A549 treated with Mapracorat at 1 μM for 4 hours (cell line): ENCODE measurements at places on chromosomes 12 and 14. TPM values are rescaled to one million over a fixed set of nuclear protein-coding genes. Genes with fewer than 3 reads are reported as not detected.

Gene NPFF
- not detected in 5 replicates for total RNA-seq

Gene MYO1H
- total RNA-seq, result not detected in 5 replicates

Gene GRIP1
- 1.4 to 2.6 TPM (median 1.6 TPM) in 5 replicates for total RNA-seq

Gene GPR84
- 0.09 to 0.15 TPM in 2 of 5 replicates, not detected in the others for total RNA-seq

Gene TMEM179
- total RNA-seq, result 0.18 to 0.39 TPM (median 0.27 TPM) in 5 replicates

Gene NOVA1
- 4.3 to 4.7 TPM (median 4.7 TPM) in 5 replicates for total RNA-seq

Gene FAM186B
- 0.07 to 0.23 TPM (median 0.15 TPM) in 5 replicates for total RNA-seq
